ENCODE measurements at places on chromosomes 1 and 21.

DNA sequence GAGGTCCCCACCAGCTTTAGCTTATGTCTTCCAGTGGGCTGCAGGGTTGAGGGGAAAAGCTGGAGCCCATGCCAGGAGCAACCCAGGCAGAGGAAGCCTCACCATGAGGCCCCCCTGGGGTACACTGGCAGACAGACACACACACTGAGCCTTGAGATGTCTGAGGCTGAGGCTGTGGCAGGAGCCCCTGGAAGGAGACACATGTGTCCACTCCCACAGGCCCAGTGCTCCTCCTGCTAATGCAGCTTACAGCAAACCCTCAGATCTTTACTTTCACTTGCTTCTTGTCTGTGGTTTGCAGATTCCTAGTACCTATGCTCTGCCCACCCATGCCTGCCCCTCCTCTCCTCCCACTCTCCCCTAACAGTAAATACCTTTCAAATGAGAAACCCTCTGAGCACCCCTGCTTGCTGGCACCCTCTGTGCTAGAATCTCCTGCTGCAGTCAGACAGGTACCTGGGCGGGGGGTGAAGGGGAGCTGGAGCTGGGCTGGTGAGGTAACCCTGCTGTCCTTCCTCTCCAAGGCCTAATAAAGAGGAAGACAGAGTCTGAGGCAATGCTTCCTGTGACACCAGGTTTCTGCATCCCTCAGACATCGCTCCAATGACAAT is 63.4 kb upstream of the NEK2 start:
- DNase-seq = peak; percentile 37

DNA sequence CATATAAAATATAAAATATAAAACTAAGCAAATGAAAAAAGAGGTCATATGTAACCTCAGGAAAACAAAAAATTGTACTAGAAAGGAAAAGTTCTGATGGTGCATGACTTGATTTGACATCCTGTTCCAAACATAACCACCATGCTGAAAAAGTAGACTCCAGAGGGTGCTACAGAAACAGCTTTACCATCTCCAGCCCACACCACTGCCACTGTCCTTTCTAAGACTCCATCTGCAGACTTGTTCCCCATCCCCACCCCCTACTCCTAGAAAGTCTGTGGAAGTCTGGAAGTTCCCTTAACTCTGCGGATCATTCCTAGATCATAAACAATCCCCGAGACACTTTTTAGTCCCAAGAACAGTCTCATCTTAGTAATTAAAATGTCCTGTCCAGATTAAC is 20.5 kb downstream of the GLIS1 start:
- DNase-seq = no peak

DNA sequence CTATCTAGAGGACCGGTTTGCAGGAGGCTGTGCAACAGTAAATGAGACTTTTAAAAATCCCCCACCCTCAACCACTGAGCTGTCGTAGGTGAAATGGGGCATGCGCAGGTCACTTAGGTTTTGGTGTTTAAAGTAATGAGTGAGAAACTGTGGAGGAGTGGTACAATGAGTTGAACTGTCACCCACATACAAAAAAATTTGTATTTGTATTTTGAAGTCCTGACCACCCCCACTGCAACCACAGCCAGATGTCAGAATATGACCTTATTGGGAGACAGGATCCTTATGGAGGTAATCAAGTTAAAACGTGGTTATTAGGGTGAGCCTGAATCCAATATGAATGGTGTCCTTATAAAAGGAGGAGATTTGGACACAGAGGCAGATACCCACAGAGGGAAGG is 1.6 kb upstream of the IRF6 start:
- no peak for DNase-seq

DNA sequence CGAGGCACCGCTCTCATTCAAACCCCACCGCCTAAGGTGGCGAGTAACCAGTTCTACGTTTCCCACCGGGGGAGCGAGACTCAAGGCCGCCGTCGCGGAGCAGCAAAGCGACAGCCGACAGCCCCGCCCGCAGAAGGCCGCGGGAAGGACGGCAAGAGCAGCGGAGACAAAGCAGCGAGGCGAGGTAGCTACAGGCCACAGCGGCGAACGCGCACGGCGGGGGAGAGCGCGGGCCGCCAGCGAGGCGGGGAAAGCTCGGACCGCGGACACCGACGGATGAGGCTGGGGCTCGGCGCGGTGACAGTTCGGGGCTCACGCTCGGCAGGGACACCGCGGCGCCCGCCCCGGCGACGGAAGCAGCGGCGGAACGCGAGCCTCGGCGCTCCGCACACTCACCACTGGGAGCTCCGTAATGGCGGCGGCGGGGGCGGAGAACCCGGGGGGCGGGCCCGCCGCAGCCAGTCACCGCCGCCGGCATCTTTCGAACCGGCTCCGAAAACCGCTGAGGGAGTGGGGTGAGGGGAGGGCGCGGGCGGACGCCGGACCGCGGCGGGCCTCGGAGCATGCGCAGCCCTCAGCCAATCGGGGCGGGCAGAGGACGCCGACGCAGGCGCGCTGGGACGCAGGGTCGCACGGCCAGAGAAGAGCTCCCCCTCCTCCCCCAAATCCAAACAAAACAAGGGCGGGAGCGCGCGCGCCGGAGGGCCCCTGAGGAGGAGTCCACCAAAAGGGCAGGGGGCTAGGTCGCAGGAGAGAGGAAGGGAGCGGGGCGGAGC is 666 bp downstream of the HP1BP3 start:
- peak; percentile 77 for DNase-seq

DNA sequence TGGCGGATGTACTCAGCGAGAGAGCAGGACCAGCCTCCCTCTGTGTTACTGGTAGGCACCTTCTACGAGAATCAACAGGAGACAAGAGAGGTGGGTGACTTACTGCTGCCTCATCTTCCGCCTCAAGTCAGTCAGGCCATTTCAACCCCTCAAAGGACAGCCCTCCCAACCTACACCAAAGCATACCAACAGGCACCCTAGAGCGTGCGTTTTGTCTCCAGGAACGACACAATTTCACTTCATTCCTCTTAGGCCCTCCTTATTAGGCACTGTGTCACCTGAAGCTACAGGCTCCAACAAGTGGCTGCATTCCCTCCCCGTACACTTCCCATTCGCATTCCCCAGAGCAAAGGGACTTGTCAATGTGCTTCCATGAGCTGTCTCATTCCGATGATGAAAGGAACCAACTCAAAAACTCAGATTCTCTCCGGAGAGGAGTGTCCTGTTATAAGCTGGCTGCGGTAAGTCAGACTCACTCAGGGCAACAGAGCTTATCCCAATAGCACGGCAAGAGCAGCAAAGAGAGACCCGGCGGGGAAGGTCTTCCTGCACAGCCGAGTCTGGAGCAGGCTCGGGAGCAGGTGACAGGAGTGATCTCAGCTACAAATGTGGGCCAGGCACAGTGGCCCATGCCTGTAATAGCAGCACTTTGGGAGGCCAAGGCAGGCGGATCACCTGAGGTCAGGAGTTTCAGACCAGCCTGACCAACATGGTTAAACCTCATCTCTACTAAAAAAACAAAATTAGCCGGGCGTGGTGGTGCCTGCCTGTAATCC is 120.6 kb upstream of the IFFO2 start:
- DNase-seq = no peak

DNA sequence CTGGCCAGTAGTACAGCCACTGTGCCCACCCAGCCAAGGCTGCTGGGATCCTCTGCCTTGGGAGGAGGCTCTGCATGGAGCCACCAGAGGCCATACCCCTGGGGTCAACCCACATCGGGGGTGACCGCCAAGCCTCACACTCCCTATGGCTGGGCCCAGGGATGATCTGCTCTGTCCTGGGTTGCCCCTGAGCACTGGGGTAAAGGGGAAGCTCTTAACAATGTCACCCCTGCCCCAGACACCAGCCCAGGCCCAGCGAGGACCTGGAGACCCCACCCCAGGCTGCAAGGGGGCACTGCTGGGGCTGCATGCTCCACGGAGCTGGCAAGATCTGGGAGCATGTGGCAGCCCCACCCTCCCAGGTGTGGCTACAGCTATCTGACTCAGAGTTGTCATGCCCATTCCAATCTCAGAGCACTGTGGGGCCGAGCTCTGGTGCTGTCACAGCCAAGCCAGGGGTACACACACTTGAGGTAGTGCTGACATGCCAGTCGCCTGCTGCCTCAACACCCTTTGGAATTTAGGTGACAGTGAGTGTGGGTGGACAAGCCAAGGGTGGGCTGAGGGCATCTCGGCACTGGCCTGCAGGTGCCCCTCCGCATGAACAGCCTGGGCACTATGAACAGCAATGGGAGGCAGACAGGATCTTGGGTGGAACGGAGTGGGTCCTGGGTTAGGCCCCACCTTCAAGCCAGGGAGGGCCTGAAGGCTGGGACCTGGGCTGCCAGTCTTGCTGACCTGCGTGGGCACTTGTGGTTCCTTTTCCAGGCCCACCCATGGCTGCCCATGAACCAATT is 427.7 kb downstream of the LRRIQ3 start:
- no peak for DNase-seq

- peak; percentile 28 for DNase-seq
Measured at GRCh38 chr1:169586395-169587255, at the start of gene F5. TSS of gene F5 (minus strand) at chr1:169586481. CDS start at chr1:169586386, 95 bp downstream.

DNA sequence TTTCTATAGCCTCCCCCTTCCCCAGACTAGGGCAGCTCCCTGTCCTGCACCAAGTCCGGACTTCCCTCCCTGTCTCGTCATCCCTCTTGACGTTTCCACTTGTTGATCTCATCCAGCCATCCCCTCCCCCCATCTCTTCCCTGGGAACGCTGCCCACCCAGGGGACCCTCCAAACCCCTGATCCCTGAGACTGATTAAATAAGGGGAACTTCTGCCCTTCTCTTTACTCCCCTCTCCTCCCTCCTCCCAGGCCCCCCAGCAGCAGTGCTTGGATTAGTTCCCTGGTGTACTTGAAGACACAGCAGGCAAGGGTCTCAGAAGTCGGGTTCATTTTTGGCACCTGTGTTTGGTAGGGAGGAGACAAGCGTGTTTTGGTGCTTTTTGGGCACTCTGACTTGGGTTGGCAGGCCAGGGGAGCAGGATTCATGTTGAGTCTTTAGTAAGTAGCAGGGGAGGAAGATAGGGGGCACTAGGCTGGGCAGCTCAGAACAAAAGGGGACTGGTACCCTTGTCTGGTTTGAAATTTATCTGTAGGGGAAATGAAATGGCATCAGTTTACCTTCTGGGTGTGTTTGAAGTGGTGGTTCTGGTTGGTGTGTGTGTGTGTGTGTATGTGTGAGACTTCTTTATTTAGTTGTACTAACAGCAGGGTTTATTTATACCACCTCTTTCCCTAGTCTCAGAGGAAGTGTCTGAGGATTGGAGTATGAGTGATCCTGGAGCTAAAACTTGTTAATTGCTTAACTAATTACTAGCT is 11.1 kb downstream of the VANGL2 start:
- no peak for DNase-seq

DNA sequence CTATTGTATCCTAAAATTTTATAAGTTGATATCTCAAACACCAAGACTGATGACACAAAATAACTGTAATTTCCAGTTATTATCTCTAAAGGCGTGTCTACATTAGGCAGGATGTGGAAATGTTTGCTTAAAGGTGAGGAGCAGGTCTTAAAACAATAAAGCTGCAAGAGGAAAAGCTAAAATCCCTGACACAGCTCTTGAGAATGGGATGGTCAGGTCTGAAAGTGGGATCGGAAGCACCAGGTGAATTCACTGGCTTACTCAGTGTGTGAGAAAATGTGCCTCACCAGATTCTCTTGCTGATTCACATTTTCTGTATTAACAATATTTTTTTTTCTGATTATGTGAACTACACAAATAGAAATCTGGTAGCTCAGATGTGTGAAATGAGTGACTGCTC is 421.9 kb upstream of the ADAMTS5 start:
- no peak for DNase-seq

- no peak for DNase-seq
Measured at GRCh38 chr1:46489169-46489637, 433 bp upstream of the DMBX1 start.

DNA sequence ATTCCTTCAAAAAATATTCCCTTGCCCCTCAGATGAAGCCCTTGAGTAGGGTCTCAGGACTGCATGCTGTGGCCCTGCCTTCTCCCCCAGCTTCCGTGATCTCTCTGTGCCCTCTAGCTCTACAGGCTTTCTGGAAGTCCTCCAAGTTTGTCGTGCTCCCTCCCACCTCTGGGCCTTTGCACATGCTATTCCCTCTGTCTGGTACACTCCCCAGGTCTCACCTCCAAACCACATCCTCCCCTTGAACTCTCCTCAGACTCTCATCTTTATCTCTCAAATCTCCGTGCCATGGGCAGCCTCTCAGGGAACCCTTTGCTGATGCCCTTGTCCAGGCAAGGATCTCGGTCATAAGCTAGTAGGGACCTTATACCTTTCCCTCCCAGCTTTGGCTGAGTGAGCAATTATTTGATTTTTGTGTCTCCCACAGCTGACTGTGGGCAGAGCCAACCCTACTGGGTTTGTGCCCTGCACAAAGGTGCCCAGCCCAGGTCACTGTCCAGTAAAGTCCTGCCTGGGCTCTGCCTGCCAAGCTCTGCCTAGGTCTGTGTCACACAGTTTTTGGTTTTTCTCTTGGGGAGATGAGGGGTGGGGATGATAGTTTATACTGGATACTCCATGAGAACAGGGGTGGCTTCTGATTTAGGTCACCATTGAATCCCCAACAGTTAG is 188.1 kb downstream of the ZNF281 start:
- DNase-seq = no peak

DNA sequence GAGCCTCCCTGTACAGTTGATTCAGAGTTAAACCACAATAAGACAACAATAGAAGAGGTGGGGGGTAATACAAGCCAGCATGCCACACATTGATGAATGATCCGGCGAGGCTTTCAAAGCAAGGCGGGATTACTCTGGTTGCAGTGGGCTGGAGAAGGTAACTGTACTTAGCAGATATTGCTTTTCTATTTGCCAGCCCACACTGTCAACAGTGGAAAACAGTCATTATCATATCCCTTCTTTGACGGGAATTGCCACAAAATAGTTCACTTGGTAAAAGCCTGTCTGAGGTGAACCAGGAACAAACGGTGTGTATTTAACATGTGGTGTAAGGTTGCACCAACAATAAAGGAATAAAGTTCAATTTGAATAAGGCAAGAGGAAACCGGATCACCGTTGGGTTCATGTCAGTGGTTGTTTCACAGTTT is 5.8 kb upstream of the KCNJ15 start:
- peak; percentile 83 for DNase-seq

DNA sequence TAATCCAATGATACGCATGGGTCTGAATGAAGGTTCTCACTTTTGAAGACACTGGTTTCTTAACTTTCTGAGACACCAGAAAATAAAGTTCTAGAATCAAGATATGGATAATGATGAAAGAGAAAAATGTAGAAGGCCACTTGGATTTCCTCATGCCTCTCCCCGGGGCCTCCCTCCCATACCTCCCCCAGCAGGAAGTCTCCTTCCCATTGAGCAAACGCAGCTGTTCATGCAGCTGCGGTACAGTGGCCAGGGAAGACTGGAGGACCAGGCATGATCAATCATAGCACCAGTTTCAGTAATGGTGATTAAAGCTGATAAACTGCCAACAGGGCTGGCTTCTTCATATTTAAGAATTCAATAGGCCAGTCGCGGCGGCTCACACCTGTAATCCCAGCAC is 10.9 kb upstream of the UBR4 start:
- DNase-seq = no peak

DNA sequence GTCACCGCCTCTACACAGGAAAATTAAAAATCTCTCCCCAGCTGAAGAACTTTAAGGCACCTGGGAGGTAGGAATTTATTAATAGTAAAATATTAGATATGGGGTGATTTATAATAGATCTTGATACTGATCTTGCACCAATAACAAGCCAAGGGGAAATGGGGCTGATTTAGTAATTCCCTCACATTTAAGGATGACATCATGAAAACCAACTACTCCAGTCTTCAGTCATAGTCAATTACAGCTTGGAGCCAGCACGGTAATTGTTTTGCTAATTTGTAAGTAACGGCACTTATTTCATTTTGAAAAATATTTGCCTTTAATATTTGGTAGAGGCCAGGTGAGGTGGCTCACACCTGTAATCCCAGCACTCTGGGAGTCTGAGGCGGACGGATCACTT is 92.8 kb downstream of the TGFBR3 start:
- no peak for DNase-seq

GRCh38 chr1:174871886-174872285 is 127.9 kb upstream of the CACYBP start:
- peak; percentile 71 for DNase-seq

Data from astrocyte (in vitro differentiated cells and primary cell).